ENCODE measurements at places on chromosomes 7 and 10.

DNA sequence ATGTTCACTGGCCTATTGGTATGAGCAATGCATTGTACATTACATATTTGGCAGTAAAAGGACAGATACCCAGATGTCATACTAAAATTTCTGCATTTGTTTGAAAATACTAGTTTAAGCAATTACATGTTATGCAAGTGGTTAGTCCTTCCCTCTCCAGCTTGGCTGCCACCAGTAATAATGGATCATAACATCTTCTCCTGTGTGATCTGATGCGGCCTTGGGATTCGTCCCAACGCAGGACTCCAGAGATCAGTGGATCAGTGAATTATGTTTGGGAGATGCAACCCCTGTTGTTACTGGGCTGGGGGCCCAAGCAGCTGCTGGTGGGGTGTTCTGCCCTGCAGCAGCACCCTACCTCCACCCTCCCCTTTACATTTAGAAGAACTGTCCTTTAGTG lies 11.2 kb upstream of the PDK4 start:
- DNase-seq, result no peak

- DNase-seq, result peak; percentile 83
These were observed 46.9 kb downstream of the EGFR start for GRCh38 chr7:55065511-55066229.

- DNase-seq, result no peak
These were observed 387.4 kb downstream of the ETV1 start for GRCh38 chr7:13602036-13602435.

- no peak for DNase-seq
These were observed 116.5 kb downstream of the LMBR1 start for GRCh38 chr7:156776527-156776926.

DNA sequence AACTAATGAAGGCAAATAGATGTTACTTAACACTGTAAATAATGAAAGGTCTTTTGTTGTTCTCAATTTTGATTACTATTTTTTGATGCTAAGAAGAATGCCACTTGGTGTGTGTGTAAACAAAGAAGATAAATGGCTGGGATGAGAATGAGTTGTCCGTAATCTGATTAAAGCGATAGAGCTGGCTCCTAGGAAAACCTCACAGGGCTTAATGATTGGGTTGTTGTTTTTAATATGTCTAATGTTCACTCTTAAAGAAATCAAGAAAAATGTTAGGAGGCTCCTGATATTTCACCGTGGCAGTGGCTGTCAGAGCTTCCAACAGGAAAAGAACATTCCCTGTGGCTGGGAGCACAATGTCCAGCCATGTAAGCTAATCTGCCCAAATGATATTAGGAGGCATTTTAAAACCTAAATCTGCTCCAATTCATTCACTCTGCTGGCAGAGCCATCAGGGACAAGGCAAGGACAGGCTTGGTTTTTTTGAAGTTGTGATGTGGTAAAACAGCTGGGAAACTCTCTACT lies 243.9 kb downstream of the SNX10 start:
- no peak for DNase-seq

Measured in amniotic epithelial cell (primary cell).